LHCN-M2 (cell line): ENCODE measurements at places on chromosomes 4 and X. TPM values are rescaled to one million over a fixed set of nuclear protein-coding genes. Genes with fewer than 3 reads are reported as not detected.

DNA sequence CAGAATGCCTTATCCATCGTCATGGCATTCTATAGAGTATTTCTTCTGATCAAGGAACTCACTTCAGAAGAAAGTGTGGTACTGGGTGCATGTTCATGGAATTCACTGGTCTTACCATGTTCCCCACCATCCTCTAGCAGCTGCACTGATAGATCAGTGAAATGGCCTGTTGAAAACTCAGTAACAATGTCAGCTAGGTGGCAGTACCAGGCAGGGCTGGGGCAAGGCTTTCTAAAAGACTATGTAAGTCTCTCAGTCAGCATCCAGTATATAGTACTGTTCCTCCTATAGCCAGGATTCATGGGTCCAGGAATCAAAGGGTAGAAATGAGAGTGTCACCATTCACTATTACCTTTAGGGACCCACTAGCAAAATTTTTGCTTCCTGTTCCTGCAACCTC is 15.8 kb upstream of the LDB2 start:
- no peak for DNase-seq

Gene FAT1
- total RNA-seq: 269 and 277 TPM in 2 replicates

- DNase-seq: no peak
Measured at GRCh38 chr4:7620086-7620813, 185.5 kb upstream of the PSAPL1 start.

DNA sequence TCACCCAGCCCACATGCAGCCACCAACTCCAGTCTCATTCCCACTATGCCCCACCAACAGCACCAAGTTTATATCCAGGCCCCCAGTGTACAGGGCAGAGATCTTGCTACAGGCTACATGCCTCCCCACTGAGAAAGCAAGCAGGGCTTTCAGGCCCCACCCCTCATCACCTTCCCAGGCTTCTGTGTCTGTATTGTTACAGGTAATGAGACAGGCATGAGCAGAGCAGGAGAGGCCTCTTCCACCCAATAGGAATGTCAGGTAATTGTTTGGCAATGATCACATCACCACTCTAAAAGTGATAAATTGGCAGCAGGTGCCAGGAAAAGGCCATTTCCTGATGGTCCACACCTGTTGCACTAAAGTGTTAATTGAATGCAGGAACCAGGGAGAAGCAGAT is 102.5 kb downstream of the ZNF518B start:
- DNase-seq: no peak

DNA sequence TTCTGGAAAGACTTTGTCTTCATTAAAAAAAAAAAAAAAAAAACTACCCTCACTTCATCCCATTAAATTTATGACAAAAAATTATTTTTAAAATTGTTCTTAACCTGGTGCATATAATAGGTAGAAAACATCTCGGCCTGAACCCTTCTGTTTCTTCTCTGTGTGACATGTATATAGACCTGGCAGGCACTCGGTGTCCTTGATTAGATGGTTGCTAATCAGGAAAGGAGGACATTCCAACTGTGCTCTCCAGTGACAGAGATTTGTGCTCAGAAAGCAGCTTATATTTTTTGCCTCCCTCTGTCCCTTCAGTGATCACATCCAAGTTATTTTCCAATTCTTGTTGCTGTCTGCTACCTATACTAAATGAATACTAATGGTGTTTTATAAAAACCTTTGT is 355.6 kb downstream of the CBLL2 start:
- DNase-seq: no peak

Gene ABCB7
- 14.6 and 15.5 TPM in 2 replicates for total RNA-seq
